Body of pancreas (tissue), 4 donors: ENCODE measurements at places on chromosomes 11 and 22.
A peak's percentile ranks its signal among the peaks of the same experiment; 100 is the strongest.

- no peak for DNase-seq
Observed at GRCh38 chr11:35030716-35031213, 108.2 kb upstream of the CD44 start.

- peak; percentile 49 for DNase-seq
Observed at GRCh38 chr11:103326070-103326794, 217.0 kb downstream of the DYNC2H1 start.

DNA sequence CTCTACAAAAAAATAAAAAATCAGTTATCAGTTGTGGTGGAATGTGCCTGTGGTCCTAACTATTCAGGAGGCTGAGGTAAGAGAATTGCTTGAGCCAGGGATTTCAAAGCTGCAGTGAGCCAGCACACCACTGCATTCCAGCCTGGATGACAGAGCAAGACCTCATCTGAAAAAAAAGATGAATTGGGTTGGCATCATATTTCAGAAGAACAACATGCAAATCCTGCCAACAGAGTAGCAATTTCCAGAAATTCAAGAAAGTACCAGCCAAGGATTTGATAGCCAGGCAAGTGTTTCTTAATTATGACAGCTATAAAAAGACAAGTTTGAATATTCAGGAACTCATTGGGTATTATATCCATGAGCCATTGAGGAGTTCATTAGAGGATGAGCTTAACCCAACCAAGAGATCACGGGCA lies 75.2 kb downstream of the USP47 start:
- no peak for DNase-seq

DNA sequence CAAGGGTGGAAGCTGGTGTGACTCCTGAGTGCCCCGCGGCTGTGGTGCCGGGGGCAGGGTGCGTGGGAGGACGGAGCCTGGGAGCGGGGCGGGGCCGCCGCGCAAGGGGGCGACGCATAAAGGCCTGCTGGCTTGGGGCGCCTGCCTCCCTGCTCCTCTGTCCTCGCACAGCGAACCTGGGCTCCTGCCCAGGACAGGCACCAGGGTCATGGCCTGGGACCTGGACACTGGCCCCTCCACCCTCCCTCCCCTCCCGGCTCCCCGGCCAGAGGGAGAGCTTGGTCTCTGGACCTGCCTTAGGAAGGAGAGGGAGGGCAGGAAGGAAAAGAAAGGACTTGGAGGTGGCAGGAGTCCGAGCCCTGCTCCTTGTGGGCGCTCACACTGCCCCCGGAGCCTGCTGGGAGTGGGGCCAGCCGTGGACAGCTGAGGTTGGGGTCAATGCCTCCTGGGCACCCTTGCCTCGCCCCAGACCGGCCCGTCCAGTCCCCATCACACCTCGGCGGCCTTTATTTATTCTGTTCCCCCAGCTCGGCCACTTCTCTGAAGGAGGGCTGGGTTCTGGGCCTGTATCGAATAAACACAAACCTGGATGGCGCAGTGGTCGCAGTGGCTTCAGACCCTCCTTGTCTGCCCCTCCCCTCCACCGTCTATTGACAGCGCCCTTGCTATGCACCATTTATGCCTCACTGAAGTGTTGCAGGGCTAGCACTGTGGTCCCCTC lies 8.7 kb downstream of the SLC16A8 start:
- no peak for DNase-seq

GRCh38 chr11:89495951-89496350 lies 4.8 kb upstream of the NOX4 start:
- DNase-seq, result no peak

DNA sequence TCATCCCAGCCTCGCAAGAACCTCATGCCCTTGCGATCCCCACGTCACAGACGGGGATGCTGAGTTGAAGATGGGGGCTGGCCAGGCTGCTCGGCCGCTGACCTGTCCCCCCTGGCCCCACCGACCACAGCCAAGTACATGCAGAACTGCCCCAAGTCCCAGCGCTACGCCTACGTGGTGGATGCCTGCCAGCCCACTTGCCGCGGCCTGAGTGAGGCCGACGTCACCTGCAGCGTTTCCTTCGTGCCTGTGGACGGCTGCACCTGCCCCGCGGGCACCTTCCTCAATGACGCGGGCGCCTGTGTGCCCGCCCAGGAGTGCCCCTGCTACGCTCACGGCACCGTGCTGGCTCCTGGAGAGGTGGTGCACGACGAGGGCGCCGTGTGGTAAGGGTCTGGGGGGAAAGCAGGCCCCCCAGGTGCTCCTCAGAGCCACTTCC lies 10.0 kb downstream of the MUC5B start:
- no peak for DNase-seq

GRCh38 chr11:76975513-76975912 lies 58.7 kb upstream of the B3GNT6 start:
- no peak for DNase-seq

DNA sequence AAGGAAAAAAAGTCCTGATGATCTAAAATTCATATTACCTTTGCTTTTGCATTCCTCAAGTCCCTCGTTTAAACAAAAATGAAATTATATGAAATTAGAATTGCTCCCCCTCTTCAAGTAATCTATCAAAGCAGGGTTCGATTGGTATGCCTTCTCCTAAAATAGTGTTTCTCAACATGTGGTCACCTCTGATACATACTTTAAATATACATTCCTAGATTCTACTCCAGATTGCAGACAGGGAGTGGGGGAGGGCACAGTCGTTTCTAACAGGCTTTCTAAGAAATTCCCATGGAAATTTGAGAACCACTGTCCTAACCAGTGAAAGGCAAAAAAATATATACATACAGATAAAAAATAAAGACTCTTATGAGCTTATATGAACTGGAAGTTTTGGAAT lies 22.6 kb upstream of the IRAG1 start:
- no peak for DNase-seq

- DNase-seq, result no peak
Observed at GRCh38 chr11:21931436-21932101, 261.3 kb upstream of the ANO5 start.

- no peak for DNase-seq
Observed at GRCh38 chr22:48370508-48371325, 1457.0 kb downstream of the BRD1 start.

GRCh38 chr11:64206457-64207255 lies at the start of gene FERMT3:
Gene FERMT3, plus strand, starts transcription at chr11:64206721. Its CDS starts 644 bp downstream, at chr11:64207365.
- no peak for DNase-seq

DNA sequence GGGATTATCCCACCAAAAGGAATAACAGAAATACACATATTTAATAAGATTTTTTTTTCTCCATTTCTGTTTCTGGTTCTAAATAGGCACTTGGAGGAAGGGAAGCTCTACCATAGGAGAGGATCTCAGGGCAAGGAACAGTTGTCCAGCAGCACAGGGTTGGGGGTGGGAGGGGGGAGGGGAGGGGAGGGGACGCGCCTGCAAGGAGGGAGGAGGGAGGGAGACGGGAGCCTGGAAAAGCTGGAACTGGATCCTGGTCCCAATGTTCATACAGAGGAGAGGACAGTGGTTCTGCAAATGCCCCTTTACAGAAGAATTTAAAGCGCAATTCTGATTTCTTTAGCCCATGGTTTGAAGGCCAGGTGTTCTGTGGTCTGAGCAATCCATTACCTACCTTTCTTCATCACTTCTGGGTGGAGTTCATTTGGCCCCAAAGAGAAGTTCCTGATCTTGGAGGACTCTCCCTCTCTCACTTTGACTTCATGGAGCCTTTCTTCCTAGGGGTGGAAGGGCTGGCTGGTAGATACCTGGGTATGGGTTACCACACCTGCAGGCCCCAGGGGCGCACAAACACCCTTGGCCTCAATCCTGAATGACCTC lies 348.9 kb upstream of the NCAM1 start:
- no peak for DNase-seq

DNA sequence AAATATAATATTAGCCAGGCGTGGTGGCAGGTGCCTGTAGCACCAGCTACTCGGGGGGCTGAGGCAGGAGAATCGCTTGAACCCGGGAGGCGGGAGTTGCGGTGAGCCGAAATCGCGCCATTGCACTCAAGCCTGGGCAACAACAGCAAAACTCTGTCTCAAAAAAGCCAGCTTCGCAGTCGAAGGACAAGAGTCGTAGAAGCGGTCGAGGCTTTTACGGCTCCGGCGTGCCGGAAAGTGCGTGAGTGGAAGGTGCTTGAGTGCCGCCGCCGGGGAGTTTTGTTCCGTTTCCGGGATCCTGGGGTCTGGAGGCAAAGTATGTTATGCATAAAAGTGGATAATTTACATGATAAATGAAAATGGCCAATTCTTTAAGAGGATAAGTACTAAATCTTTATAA lies 43.6 kb downstream of the SYN3 start:
- DNase-seq, result no peak

DNA sequence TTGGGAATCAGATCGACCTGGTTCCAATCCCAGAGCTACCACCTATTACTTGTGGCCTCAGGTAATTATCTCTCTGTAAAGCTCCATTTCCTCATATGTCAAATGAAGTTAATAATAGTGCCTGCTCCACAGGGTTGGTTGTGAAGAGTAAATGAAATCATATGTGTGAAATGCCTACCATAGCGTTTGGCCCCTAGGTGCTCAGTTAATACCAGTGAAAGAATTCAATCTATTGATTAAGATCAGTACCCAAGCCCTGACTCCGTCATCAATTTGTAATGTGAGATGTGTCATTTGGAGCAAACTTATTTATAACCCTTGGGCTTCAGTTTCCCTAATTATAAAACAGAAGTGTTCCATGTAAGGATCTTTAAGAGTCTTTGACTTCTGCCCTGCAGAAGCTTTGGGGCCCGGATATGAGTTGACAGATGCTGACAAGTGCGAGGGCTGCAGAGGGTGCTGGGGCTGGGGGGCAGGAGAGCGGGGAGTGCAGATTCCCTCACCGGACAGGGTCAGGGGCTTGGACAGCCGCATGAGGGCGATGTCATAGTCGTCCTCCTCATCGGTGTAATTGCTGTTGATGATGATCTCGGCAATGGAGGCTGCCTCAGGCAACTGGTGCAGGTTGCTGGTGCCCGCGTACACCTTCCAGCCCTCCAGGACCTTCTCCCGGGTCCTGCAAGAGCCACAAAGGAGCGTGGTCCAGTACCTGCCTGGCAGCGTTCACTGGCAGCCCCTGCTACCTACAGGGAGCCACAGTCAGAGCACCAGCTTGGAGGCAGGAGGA lies 20.9 kb downstream of the TMPRSS13 start:
- DNase-seq, result no peak

GRCh38 chr11:84468235-84468634 lies 1158.9 kb downstream of the DLG2 start:
- DNase-seq, result no peak
